A549 (cell line): ENCODE measurements at places on chromosomes 4 and X.

GRCh38 chr4:2136726-2137125, 77.6 kb downstream of the NAT8L start:
- no peak for DNase-seq

- DNase-seq, result no peak
Measured at GRCh38 chrX:151922692-151923091, 10.0 kb downstream of the MAGEA4 start.

DNA sequence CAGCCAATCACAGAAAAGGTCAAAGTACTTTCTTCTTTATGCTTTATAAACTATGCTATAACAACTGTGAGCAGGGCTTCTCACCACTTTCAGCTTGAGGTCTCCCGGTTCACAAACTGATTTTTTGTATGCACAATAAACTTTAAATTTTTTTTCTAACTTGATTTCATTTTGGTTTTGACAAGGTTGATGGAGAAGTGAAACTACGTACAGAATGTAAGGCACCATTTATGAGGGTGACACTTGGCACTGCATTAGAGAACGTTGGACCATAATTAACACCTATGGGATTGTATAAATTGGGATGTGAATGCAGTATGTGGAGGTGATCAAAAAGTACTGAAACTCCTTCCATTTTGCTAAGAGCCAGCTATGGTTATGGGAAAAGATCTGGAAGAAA, 857.9 kb upstream of the HTR2C start:
- no peak for DNase-seq

DNA sequence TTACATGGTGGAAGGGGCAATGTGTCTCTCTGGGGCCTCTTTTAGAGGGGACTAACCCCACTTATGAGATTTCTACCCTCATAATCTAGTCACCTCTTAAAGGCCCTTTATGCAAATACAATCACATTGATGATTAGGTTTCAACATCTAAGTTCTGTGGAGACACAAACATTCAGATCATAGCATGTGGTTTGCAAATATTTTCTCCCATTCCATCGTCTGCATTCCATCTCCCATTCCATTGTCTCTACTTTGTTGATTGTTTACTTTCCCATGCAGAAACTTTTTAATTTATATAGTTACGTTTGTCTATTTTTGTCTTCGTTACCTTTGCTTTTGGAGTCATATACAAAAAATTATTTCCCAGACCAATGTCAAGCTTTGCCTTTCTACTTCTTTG, 927.5 kb upstream of the INTU start:
- DNase-seq, result no peak

DNA sequence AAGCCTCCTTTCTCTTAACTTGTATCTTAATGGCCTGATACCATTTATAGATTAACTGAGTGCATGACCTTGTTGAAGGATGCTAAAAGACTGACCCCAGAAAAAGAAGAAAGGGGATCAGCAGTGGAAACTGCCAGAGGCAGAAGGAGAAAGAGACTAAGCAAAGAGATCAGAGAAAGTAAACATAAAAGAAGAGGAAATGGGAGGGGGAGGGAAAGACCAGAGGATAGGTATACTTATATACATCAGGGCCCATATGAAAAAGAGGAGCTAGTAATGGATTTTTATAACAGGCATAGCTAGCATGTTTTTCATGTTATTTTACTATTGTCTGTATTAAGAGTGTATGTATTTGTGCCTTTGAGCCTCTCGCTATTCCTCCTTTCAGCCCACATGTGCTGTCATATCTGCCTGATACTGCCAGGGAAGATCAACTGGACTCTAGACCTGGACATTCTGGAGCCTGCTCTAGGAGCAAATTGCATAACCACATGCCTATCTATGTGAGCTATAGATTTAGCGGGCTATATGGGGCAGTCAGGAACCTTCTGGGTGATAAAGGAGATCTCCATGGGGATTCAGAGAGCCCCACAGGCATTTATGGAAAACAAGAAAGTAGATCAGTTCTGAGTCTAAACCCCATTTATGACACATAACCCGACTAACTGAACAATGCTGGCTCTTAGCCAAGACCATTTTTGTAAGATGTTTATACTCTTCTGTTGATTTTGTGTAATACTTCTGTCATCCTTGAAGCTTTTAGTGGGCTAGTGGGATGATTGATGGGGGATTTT, 13.4 kb upstream of the SNX12 start:
- DNase-seq, result no peak

- no peak for DNase-seq
Measured at GRCh38 chr4:58611012-58611411, 1500.8 kb upstream of the IGFBP7 start.

GRCh38 chrX:15033917-15034316, 160.7 kb downstream of the MOSPD2 start:
- DNase-seq, result no peak

- no peak for DNase-seq
Measured at GRCh38 chr4:56115898-56116297, 167.2 kb downstream of the CEP135 start.

- no peak for DNase-seq
Measured at GRCh38 chrX:13664020-13664419, 11.1 kb downstream of the TCEANC start.

DNA sequence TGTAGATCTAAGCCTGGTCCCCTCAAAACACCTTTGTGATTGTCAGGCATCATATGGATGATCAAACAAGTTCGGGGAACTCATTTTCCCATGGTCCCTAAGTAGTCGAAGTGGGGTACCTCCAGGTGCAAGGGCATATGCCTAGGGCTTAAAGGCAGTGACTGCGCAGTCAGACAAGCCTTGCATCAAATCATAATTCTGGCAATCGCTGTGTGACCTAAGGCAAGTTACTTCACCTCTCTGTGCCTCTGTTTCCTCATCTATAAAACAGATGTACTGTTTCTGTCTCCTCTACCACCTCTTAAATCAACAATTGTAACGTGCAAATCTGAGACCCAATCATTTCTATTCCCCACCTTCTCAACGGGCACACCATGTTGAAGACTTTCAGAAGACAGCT, 1.8 kb downstream of the CD99L2 start:
- no peak for DNase-seq

DNA sequence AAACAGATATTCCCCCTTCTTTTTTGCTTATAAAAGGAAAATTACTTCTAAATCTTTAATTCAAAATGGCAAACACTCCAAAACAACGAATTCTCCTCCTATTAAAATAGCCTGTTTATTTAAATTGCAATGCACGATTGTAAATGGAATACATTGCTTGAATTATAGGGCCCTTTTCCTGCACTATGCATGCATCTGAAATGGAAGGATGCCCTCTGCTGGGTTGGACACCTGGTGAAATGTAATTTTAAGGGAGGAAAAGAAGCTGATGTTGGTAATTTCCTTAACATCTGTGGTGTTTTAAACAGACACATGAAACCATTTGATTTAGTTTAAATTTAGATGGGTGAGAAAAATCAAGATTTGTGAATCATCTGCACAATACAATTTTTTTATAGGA, 72.8 kb downstream of the GRXCR1 start:
- DNase-seq, result no peak

GRCh38 chr4:106039796-106040195, 144.5 kb downstream of the NPNT start:
- no peak for DNase-seq

GRCh38 chr4:78069859-78070258, 12.7 kb downstream of the FRAS1 start:
- DNase-seq, result no peak

GRCh38 chrX:97529536-97530200, 646.0 kb downstream of the RPA4 start:
- DNase-seq, result no peak

GRCh38 chr4:188109157-188109755, at the start of gene TRIML2:
Gene TRIML2, minus strand, starts transcription at chr4:188109603. Its CDS starts 4,235 bp downstream, at chr4:188105368.
- peak; percentile 32 for DNase-seq

GRCh38 chr4:42655921-42656678, 805 bp downstream of the ATP8A1 start:
- no peak for DNase-seq

DNA sequence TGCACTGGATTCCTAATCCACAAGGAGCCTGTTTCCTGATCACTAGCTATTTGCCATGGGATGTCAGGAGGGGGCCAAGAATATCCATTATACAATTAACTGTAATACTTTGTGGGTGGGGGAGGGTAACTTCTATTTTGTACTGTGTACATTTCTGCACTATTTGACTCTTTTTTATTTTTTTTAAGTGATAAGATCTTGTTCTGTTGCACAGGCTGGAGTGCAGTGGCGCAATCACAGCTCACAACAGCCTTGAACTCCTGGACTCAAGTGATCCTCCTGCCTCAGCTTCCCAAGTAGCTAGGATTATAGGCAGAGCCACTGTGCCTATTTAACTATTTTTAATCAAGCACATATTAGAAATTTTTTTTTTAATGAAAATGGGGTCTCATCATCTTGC, 134.1 kb downstream of the ELOVL6 start:
- DNase-seq, result no peak

DNA sequence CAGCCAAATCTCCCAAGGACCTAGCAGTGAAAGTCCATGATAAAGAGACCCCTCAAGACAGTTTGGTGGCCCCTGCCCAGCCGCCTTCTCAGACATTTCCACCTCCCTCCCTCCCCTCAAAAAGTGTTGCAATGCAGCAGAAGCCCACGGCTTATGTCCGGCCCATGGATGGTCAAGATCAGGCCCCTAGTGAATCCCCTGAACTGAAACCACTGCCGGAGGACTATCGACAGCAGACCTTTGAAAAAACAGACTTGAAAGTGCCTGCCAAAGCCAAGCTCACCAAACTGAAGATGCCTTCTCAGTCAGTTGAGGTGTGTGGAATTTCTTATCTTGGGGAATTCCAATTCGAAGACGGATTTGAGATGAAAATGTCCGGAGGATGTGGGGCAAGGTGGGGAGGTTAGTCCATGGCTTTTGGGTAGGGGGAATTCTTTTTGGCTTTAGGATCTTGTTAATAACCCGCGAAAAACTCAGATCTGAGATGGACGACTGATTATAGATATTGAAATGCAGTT, 112.5 kb downstream of the AFF1 start:
- DNase-seq, result no peak

DNA sequence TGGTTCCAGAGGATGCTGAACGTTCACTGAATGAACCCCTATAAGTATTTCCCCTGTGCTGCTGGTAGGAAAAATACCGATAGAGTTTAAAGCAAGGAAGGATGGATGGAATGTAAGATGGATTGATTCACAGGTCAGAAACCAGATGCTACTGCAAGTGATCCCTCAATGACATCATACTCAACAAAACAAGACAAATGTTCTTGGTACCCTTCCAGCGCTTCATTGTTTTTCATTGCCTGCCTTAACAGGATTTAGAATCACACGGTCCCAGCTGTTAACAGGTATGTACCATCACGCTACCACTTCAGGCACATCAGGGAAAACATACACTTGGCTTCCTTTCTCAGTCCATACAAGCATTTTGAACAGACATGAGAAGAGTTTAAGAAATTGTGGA, 118.1 kb upstream of the TLR3 start:
- no peak for DNase-seq

GRCh38 chr4:159017323-159018026, 85.4 kb upstream of the RAPGEF2 start:
- no peak for DNase-seq

DNA sequence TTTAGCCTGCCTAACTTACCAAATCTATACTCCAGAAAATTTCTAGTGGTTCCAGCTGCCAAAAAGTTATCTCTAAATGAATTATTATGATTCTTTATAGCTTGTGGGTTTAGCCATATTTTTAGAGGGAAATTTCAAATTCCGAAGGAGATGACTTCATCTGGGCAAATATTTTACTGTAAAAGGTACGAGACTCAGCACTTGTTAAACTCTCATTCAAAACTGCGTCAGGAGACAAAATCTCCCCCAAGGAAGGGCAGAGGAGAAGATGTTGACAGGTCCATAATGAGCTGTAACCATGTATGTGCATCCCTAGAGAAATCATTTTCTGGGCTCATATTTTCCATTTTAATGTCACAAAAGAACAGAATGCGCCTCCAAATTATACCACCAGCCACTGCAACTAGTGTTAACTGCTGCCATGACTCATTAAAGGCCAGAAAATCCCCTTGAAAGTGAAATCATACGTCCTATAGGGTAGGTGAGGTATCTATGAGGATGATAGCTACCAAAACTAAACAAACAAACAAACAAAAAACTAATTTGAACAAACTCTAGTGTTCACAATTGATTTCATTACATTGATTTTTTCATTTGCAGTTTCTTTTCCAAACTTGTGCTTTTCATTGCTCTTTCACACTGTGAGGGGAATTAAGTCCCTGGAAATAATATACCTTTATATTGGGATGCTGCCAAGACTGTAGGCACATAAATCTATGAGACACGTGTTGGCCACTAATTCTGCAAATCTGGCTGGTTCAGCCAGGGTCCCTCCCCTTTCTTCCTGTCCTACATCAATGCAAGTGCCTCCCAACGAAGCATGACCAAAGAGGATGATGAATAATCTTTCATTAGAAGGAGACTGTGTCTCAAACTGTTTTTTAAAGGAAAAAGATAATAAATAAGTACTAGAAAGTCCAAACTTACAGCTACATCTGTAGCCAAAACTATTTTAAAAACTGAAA, 85.8 kb downstream of the ARHGAP6 start:
- DNase-seq, result no peak

GRCh38 chr4:166724369-166724768, 509.9 kb downstream of the SPOCK3 start:
- no peak for DNase-seq

GRCh38 chr4:136484996-136485395, 1047.3 kb downstream of the PCDH18 start:
- no peak for DNase-seq

GRCh38 chr4:40933272-40934053, 183.7 kb downstream of the NSUN7 start:
- DNase-seq, result no peak

- DNase-seq, result no peak
Measured at GRCh38 chrX:2867206-2867605, 38.5 kb downstream of the GYG2 start.

DNA sequence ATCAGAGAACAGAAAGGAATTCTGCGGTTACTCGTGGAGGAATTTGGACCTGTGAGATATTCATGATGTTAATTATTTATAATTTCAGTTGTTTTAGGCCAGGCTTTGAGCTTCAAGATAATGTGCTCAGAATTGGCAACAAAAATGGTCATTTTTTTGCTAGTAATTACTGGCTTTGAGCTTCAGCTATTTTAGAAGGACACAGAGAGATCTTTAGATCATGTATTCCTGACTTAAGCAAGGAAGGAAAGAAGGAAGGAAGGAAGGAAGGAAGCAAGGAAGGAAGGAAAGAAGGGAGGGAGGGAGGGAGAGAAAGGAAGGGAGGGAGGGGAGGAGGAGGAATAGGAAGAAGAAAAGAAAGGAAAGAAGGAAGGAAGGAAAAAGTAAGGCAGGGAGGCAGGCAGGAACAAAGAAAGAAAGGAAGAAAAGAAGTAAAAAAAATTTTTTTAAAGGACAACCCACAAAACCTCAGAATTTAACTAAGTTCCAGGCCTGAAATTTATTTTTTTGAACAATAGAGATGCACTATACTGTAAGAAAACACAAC, 277.9 kb upstream of the KLF3 start:
- DNase-seq, result no peak

GRCh38 chr4:145483514-145483913, 1.9 kb downstream of the SMAD1 start:
- DNase-seq, result no peak

DNA sequence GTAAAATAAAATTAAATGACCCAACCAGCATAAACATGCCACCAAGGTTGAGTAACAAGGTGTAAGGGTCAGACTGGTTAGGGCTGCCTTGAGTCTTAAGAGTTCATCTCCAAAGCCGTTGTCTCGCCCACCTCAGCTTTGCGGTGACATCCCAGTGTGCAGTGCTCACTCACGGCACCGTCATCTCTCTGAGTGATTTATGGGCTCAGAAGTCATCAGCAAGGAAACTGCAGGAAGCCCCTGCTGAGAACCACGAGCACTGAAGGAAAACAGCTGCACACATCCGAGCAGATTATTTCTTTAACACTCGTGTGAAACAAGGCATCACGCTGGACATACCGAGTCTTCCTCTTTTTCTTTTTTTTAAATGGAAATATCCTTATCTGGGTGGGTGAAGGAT, 411.1 kb downstream of the TRIML1 start:
- no peak for DNase-seq
